ENCODE measurements at places on chromosomes 3 and 15.

GRCh38 chr3:28699283-28699682, 350.7 kb upstream of the AZI2 start:
- DNase-seq: no peak

GRCh38 chr3:51845129-51845528, 16.3 kb upstream of the IQCF2 start:
- DNase-seq: no peak

DNA sequence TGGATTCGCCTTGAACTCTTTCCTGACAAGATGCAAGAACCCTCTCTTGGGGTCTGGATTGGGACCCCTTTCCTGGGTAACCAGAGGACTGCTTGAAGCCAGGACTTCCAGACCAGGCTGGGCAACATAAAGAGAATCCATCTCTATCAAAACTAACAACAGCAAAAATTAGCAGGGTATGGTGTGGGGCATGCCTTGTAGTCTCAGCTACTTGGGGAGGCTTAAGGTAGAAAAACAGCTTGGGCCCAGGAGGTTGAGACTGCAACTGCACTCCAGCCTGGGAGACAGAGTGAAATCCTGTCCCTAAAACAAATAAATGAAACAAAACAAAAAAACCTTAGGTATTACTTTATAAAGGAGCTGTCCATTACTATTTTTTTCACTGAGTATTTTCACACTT, 93.1 kb upstream of the PLXND1 start:
- DNase-seq: no peak

DNA sequence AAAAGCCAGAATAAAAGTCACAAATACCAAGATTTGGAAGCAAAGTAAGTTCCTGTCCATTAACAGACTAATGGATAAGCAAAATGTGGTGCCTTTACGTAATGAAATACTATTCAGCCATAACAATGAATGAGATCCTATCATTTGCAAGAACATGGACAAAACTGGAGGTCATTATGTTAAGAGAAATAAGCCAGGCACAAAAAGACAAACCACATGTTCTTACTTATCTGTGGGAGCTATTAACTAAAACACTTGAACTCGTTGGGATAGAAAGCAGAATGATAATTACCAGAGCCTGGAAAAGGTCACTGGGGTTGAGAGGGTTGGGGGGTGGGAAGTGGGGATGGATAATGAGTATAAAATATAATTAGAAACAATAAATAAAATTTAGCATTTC, 1015.9 kb downstream of the OTOL1 start:
- no peak for DNase-seq

- no peak for DNase-seq
Observed at GRCh38 chr3:142027735-142028134, 121.6 kb downstream of the TFDP2 start.

DNA sequence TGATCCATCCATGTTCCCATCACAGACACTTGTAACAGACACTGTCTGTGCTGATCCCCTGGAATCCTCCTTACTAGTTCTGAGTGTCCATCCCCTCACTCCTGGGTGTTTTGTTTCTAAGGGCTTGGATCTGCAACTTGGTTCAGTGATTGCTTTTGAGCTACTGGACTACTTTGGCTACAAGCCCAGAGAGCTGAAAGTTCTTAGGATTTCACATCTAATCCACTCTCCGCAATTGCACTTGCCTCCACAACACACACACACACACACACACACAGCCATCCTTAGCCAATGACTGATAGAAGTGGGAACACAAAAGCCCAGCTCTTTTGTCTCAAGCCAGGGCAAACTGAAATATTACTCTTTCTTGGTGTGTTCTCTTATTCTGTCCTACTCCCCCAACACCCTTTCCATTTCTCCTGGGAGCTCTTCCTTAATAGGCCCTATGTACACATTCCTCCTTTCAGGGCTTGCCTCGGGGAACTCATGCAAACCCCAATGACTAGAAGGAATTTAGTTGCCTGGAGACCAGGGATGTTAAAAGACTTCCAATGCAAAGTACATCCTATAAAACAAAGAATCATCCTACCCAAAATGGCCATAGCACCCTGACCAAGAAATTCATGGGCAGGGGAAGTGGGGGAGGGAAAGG, 206.1 kb upstream of the UBE2E2 start:
- no peak for DNase-seq

GRCh38 chr15:29590701-29591100, 231.6 kb downstream of the TJP1 start:
- DNase-seq: no peak

DNA sequence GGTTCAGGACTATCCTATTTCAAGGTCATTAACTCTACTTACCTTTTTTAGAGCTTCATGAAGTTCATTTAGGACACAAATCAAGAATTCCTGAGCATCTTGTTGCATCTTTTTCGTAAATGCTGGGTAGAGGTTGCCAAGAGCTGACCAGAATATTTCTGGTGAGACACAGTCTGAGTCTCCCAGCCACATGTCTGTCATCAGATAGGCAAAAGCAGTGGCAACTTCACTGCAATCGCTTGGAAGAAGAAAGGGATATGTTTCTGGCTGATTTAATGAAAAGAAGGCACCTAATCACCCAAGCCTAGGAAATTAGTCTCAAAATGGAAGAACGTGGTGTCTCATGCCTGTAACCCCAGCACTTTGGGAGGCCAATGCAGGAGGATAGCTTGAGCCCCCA, 2.9 kb downstream of the USP50 start:
- no peak for DNase-seq

GRCh38 chr3:38614091-38614490, 35.4 kb downstream of the SCN5A start:
- no peak for DNase-seq

DNA sequence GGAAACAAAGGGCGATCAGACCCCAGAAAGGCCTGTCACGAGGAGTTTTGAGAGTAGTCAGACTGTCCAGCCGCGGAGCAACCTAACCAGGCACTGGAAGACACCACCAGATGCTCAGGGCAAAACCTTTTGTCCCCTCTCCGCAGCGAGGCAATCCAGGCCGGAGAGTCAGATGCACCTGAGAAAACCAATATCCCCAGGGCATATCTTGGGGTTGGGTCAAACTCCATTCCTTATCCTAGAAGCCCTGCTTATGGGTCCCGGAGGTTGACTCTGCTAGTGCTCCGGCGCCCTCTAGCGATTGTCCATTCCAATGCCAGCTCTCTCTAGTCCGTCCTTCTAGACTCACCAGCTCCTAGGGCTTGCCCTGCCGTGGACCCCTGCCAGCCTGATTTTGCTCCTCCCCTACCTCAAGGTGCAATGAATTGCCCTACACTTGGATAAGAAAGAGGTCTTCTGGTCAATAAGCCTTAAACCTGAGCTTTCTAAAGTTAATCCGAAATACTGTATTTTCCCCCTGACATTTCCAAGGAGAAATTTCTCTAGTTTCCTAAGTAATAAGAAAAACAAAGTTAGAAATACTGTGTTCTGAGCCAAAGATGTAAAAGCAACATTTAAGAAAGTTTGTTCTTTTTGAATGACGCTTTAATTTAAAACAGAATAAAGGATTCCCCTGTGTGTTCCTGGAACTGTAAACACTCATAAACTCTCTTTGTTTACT, 5.5 kb downstream of the CPNE4 start:
- DNase-seq: peak; percentile 8

- no peak for DNase-seq
Observed at GRCh38 chr15:48423896-48424475, 92.8 kb downstream of the DUT start.

DNA sequence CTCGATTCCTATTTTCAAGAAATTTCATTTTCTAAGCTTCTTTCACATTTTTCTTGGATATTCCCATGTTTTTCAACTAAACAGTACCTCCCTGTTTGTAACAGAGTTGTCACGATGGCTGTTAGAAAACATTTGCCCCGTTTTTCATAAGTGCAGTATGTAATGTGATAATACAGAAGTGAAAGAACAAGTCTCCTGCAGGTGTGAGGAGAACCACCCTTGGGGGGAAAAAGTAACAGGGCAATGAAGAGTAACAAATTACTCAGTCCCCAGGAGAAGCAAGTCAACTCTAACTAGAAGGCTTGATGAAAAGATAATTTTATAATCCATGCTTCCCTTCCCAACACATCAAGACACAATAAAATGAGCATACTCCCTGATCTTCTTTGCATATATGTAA, 493.3 kb downstream of the FOXP1 start:
- DNase-seq: no peak

DNA sequence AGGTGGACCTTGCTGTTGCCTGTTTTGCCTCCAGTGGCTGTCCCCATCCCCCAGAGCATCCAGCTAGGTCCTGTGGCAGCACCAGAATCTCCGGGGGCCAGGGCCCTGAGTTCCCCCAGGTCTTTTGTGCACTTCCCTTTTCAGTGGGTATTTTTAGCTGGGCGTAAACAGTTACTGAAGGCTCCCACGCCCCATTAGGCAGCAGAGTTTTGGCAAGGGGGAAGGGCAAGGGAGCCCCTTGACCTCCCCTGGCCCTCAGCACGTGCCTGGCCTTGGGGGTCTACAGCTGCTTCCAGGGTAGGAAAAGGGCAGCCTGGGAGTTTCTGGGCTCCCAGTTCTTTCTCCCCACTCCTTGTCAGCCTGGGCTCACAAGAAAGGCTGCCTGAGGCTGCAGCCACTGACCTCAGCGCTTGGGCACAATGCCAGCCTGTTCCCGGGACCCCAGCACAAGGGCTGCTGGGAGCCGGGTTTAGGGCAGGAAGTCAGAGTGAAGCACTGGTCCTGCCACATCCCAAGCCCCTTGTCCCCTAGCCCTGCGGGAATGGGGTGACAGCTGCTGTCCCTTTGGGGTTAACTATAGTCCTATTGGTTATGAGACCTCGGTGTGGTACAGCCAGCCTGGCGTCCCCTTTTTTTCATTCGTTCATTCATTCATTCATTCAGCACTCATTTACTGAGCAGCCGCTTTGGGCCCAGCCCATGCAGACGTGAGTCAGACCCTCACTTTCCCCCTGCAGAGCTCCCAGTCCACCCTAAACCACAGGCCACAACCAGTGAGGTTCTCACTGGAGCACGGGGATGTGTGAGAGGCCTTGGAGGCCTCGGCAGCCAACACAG, 8.4 kb downstream of the CSK start:
- DNase-seq: peak; percentile 40

DNA sequence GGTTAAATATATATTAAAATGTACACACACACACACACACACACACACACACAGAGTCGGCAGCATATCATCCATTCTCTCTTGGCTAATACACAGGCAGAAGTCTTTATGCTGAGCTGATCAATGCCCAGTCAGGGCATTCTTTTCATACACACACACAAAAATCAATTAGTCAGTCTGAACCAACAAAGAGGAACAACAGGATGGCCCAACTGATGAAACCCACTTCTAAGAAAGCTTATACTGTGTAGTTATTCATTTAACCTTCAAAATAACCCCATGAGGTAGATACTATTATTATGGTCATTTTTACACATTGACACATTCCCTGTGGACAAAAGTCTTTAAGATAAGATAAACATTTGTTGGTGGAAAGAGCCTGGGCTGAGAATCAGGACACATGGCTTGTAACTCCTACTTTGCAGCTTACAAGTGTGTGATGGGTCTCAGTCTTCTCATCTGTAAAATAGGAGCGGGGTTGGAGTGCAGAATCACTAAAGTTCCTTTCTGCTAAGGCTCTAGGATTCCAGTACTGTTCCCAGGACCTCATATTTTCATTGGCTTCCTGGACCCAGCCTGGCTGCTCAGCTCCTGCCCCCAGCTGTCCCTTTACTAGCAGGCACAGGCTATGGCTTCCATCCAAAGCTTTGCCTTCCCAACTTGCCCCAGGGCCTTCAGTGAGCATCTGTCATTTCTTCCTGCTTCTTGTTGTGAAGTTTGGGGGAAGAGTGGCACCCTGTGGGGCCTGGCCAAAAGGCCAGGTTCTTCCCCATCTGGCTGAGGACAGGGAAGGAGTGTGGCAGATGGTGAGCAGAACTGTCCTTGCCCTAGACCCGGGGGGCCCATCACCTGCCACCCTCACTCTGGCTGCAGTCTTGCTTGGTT, 27.2 kb upstream of the GLCE start:
- DNase-seq: no peak

DNA sequence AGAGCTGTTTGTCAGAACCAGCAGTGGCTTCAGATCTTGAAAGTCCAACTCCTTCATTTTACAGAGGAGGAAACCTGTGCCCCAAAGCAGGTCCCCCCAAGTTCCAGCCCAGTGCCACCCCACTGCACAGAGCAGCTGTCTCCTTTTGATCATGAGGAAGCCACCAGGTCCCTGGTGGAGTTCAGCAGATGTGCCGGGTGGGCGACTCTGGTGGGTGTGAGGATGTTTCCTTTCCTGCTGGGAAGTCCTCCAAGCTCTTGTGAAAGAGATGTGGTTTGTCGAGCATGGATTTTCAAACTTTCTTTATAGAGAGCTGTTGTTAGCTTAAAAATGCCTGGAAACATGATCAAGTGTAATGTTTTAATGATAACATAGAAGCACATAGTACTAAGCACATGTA, 52.0 kb downstream of the SMAD3 start:
- no peak for DNase-seq

GRCh38 chr3:105527949-105528348, 161.2 kb downstream of the ALCAM start:
- DNase-seq: no peak

- no peak for DNase-seq
Observed at GRCh38 chr15:90101130-90101968, 919 bp downstream of the IDH2 start.
